ENCODE measurements at places on chromosomes 2 and 18.

GRCh38 chr2:113213061-113213930 is 39.5 kb downstream of the PSD4 start:
- DNase-seq: no peak

GRCh38 chr2:94861308-94862152 is 9.7 kb upstream of the TEKT4 start:
- DNase-seq: no peak

DNA sequence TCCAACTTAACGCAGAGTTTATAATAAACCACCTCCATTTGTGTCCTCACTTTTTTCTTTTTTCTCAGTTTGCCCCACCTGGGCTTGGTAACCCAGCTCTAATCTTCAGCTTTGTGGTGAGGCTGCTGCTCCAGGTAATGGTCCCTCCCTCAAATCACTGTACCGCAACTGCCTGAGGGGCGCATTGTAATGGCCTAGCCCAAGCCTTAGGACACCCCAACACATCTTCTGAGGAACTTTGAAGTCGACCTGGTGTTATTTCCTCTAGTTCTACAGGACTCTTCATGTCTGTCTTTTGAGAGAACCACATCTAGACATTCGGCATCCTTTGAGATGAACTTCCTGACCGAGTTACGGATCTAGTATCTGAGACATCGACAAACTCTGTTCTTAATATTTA is 99.7 kb downstream of the PLEKHM3 start:
- no peak for DNase-seq

GRCh38 chr18:35749701-35750100 is 168.2 kb downstream of the GALNT1 start:
- no peak for DNase-seq

GRCh38 chr2:8355102-8355859 is 326.6 kb upstream of the ID2 start:
- DNase-seq: no peak

- DNase-seq: no peak
Measured at GRCh38 chr2:136182315-136182714, 64.4 kb upstream of the CXCR4 start.

GRCh38 chr2:149773006-149773405 is 185.4 kb upstream of the MMADHC start:
- no peak for DNase-seq

GRCh38 chr2:149456285-149456684 is 125.9 kb downstream of the LYPD6 start:
- DNase-seq: no peak

DNA sequence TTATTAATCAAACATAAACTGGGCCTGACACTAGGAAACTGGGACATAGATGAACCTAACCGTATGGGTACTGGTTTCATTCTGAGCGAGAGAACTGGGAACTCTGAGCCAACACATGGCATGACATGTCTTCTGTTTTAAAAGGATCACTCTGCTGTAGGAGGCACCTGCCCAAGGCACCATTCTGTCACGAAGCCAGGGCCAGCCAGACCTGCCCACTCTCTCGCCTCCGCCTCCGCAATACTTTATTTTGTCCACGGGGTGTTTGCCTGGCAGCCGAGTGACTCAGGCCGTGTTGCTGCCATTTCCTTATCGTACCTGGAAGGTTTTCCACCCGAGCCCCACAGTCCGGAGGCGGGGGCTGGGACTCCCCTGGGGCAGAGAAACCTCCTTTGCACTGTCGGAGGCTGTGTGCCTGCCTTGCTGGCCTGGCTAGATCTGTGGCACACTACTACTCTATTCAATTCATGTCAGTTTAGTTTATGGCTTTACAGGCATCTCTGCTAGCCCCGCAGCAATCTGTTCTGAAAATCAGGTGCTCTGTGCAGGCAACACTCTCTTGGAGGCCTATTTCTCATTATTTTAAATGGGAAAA is 120.4 kb upstream of the ACKR3 start:
- DNase-seq: no peak

- no peak for DNase-seq
Measured at GRCh38 chr2:37376421-37377186, 32.2 kb downstream of the QPCT start.

DNA sequence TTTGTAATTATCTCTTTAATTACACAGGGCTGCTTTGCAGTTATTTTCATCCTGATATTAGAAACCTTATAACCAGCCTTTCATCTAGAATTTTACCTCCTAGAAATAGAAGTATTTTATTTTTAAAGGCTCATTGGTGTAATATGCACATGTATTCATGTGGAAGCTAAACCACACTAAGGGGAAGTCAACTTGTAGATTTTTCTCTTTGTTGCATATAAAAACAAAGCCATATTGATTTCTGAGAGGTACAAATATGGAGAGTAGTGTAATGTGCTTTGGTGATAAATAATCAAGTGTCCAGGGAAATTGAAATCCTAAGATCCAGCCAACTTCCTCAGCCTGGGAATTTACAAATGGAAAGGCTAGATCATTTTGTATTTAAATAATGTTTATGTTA is 301.2 kb downstream of the LRATD1 start:
- no peak for DNase-seq

DNA sequence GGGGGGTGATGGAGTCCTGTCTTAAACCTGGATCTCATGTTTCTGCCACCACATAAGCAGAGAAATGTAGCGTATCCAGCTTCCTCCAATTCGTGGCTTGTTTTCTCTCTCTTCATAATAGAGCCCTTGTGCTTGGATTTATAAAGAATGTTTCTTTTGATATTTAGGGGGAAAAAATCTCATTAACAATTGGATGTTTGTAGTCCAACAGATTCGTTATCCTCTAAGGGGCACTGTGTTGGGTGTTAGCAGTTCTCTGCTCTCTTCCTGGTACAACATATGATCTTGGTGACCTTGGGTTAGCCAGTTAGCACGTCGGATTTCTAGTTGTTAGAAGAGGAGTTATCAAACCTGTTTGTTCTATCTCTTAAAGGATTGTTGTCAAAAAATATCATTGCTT is 127.8 kb downstream of the FMNL2 start:
- DNase-seq: no peak

DNA sequence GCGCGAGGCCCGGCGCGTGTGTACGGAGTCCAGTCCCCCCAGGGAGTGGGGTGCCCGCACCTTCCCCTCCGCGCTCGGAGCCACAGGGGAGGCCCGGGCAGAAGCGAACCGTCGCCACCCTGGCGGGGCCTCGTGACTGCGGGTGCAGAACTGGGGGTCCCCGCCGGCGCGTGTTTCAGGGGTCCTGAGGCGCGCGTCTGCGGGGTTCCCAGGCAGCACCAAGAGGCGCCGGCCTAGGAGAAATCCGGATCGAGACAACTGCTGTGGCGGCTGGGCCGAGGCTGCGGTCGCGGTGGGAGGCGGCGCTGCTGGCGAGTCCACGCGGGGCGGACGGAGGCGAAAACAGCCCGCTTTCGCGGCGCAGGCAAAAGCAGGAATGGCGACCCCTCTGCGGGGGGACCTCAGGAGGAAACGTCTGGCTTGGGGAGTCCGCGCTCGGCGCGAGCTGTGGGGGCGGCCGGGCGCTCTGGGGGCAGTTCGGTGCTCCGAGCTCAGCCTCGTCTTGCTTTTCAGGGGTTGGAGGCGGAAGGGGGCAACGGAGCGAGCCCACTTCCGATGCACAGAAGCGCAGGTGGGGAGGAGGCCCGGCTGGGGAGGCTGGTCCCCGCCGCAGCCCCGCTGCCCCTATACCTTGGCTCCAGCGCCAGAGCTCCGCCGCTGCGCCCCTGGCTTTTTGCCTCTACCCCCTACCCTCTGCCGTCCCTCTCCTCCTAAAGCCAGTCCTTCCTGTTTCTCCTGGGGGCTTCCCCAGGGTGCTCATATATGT is 81.5 kb upstream of the LDLRAD4 start:
- DNase-seq: no peak

- DNase-seq: no peak
Measured at GRCh38 chr2:222398446-222398885, 25.9 kb upstream of the SGPP2 start.

DNA sequence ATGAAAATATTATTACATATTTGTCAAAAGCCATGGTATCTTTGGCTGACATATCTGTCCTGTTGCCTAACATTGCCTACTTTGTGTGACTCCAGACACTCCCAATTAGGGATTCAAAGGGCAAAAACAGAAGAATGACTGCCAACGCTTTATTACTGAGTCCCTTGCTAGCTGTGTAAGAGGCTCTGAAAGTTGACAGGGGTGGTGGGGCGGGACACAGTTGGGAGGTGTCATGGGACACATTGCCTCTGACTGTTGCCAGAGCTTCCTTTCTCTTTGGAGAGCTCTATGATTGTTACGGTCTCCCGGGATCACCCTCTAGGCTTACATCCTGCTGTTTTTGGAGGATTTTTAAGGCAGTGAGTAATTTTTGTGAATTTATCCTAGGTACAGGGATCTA is 249.6 kb upstream of the ACVR2A start:
- DNase-seq: no peak

GRCh38 chr2:29196792-29197788 is 81.9 kb downstream of the CLIP4 start:
- peak; percentile 82 for DNase-seq

- no peak for DNase-seq
Measured at GRCh38 chr18:43904209-43904837, 627.0 kb upstream of the SYT4 start.

GRCh38 chr2:226623587-226624368 is 175.8 kb downstream of the IRS1 start:
- DNase-seq: no peak

DNA sequence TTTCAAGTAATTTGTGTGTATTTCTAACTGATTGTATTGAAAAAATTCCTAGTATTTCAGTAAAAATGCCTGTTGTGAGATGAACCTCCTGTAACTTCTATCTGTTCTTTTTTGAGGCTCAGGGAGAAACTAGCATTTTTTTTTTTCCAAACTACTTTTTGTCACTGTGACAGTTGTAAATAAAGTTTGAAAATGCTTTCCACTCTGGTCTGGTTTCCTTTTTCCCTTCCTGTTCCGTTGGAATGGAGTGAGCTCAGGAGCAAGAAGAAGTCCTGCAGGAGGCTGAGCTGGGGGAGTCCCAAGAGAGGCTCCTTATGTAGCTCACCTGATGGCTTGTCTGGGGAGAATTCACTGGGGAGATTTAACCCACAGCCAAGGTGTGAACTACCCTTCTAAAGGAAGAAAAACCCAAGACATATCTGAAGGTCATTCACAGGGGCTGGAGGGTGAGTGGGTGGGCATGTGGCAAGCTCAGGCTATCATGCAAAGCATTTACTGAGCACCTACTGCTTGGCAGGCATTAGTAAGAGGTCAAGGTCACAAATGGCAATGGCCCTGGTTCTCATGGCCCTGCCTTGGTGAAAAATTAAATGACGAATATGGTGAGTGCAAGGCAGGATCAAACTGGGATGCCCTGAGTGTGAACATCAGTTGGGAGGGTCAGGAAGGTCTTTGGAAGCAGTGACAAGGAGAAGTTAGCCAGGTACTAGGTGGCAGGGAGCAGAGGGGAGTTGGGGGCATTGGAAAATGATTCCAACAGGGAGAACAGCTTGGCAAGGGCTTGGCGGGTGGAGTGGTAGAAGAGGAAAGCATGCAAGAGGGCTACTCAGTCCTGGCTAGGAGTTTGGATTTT is 28.7 kb downstream of the LBH start:
- no peak for DNase-seq

DNA sequence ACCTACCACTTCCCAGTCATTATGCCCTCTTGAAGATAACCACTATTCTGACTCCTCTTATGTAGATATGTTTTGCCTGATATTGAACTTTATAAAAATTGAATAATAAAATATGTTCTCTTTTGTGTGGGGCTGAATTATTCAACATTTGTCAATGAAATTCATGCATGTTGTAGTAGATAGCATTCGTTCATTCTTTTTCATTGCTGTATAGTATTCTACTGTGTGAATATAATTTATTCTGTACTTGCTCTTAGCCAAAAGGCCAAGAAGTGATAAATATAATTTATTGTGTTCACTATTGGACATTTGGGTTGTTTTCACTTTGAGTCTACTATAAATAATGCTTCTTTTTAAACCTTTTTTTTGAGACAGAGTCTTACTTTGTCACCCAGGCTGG is 29.0 kb downstream of the EML6 start:
- no peak for DNase-seq

DNA sequence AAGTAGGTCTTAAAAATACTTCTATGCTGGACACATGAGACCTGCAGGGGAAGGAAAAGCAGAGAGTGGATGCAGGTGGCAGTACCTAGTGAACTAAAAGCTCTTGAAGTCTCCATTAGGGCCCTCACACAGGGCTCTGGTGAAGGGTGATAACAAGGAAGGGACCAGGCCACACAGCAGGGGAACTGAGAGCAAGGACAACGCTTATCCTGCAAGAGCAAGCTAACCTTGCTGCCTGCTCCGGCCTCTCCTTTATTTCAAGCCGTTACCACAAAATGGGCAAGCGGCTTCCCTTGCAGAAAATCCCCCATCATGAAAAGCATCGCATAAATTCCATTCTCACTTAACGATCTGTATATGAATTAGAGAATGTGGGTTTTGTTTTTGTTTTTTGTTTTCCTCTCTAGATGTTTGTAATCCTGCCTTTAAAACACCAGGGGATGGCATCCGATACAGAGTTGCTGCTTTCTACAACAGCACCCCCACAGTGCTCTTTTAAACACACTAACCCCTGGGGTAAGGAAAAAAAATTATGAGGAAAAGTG is 64.5 kb downstream of the CACNB4 start:
- DNase-seq: no peak

GRCh38 chr2:156779416-156780120 is 343.4 kb downstream of the GPD2 start:
- no peak for DNase-seq

- DNase-seq: no peak
Measured at GRCh38 chr18:34623557-34623956, 86.5 kb upstream of the DTNA start.

GRCh38 chr2:232966122-232966521 is 46.9 kb downstream of the NGEF start:
- DNase-seq: no peak

DNA sequence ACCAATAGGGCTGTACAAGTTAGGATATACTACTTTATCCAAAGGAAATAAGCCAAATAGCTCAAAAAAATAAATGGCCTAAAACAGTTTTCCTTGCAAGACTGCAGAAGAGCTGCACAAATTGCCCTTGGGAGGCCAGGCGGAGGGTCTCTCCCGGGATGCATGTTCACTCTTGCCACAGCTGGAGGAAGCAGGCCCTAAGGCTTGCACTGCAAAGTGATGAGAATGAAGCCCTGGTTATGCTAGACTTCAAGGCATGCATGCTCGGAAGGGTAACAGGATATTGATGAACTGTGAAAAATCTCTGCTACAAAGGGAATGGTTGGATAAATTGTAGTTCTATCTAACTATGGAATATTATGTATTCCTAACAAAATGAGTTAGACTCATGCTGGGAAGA is 27.5 kb upstream of the LDLRAD4 start:
- DNase-seq: no peak

GRCh38 chr2:159177357-159177756 is 109.1 kb downstream of the WDSUB1 start:
- DNase-seq: no peak

GRCh38 chr2:46446871-46447568 is 32.3 kb upstream of the TMEM247 start:
- no peak for DNase-seq

- DNase-seq: no peak
Measured at GRCh38 chr2:68274022-68274421, 21.7 kb upstream of the PPP3R1 start.

Data from pancreas (tissue), 10 donors.